Activated naive CD4-positive, alpha-beta T cell treated with anti-CD3 and anti-CD28 coated beads for 36 hours (primary cell): ENCODE measurements at places on chromosomes 12 and 14. TPM values are rescaled to one million over a fixed set of nuclear protein-coding genes. Genes with fewer than 3 reads are reported as not detected.
A peak's percentile ranks its signal among the peaks of the same experiment; 100 is the strongest.

GRCh38 chr14:61444215-61444768, 122.9 kb downstream of the PRKCH start:
- peak; percentile 90 for DNase-seq
- peaks cover 93% of the 10 kb centered on the region for H3K4me1 ChIP-seq
- H3K27ac ChIP-seq, result peak overlapping the region; percentile 96
- H3K4me3 ChIP-seq, result peak overlapping the region; percentile 66
- no peaks in the 10 kb centered on the region for H3K27me3 ChIP-seq
- peaks cover 27% of the 10 kb centered on the region for H3K36me3 ChIP-seq

- H3K27me3 ChIP-seq, result no peaks in the 10 kb centered on the region
- no peak for DNase-seq
- no peak overlapping the region for H3K4me3 ChIP-seq
- no peak overlapping the region for H3K27ac ChIP-seq
- H3K36me3 ChIP-seq, result peaks cover 3% of the 10 kb centered on the region
- H3K4me1 ChIP-seq, result peaks cover 91% of the 10 kb centered on the region
Measured at GRCh38 chr14:68961781-68962584, 17.1 kb downstream of the ACTN1 start.

- no peaks in the 10 kb centered on the region for H3K36me3 ChIP-seq
- H3K4me3 ChIP-seq, result peak overlapping the region; percentile 65
- H3K27me3 ChIP-seq, result peaks cover 47% of the 10 kb centered on the region
- peaks cover 5% of the 10 kb centered on the region for H3K4me1 ChIP-seq
Measured at GRCh38 chr14:76761960-76762410, 717 bp downstream of the VASH1 start.

- no peak for DNase-seq
- peaks cover 2% of the 10 kb centered on the region for H3K4me1 ChIP-seq
- no peak overlapping the region for H3K27ac ChIP-seq
Measured at GRCh38 chr12:88108021-88108420, 33.9 kb downstream of the CEP290 start.

- H3K36me3 ChIP-seq, result no peaks in the 10 kb centered on the region
- H3K4me1 ChIP-seq, result peaks cover 45% of the 10 kb centered on the region
- DNase-seq, result peak; percentile 28
- H3K4me3 ChIP-seq, result peak overlapping the region; percentile 87
- H3K27ac ChIP-seq, result peak overlapping the region; percentile 80
Measured at GRCh38 chr12:101696251-101697196, 916 bp upstream of the CHPT1 start.

- H3K4me1 ChIP-seq, result no peaks in the 10 kb centered on the region
- no peak overlapping the region for H3K27ac ChIP-seq
- DNase-seq, result no peak
- H3K27me3 ChIP-seq, result no peaks in the 10 kb centered on the region
- no peak overlapping the region for H3K4me3 ChIP-seq
Measured at GRCh38 chr12:103379670-103380069, 116.1 kb downstream of the C12orf42 start.

DNA sequence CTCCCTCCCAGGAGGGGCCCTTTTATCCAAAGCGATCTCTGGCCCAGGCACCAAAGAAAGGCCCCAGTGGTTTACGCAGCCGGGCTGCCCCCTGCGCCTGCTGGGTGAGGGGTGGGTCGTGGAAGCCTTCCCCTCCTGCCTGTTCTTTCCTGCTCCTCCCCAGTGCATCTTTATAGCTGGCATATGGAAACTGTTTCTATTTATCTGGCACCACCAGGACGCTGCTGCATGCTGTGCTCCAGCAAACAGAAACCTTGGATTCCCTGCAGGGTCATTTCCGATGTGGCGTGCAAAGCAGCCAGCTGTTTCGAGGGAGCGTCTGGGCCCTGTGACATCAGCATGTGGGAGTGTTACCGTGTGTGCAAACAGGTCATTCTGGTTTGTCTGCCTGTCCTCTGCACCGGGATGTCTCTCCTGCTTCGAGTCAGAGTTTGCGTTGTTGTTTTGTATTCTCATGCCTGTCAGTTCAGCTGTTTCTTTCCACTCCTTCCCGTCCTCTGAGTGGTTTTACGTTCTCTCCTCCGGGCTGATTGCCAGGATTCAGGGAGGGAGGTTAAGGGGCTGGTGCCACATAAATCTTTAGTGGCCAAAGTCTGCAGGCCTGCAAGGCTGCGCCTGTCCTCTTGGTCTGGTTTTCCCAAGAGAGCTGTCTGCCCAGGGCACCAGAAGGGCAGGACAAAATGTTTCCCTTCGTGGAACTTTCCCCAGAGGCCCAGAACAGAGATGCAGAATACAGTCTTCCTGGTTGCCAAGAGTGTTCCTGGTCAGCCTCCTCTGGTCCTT, 24.6 kb downstream of the TPCN1 start:
- no peak for DNase-seq
- H3K4me1 ChIP-seq, result peaks cover 18% of the 10 kb centered on the region
- H3K27ac ChIP-seq, result no peak overlapping the region
- H3K4me3 ChIP-seq, result no peak overlapping the region
- no peaks in the 10 kb centered on the region for H3K27me3 ChIP-seq
- H3K36me3 ChIP-seq, result peaks cover 18% of the 10 kb centered on the region

GRCh38 chr12:1724250-1724649, 33.4 kb downstream of the ADIPOR2 start:
- H3K27ac ChIP-seq, result no peak overlapping the region
- no peak overlapping the region for H3K4me3 ChIP-seq
- peaks cover 24% of the 10 kb centered on the region for H3K4me1 ChIP-seq

DNA sequence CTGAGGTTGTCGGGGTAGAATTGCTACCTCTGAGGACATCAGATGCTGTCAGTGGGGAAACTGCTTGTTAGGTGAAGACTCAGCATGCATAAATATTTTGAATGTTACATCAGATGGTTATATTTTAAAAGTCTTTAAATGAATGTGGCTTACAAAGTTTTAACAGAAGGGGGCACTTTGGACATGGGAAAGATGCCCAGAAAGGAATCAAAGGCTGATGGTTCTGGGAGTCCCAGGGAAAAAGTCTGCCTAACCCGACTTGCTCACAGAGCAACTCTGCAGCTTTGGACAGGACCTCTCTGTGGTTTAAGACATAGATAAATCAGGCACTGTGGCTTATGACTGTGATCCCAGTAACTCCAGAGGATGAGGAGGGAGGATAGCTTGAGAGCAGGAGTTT, 474.9 kb downstream of the ATP23 start:
- no peak for DNase-seq
- H3K4me1 ChIP-seq, result no peaks in the 10 kb centered on the region
- no peaks in the 10 kb centered on the region for H3K36me3 ChIP-seq
- H3K27ac ChIP-seq, result no peak overlapping the region

DNA sequence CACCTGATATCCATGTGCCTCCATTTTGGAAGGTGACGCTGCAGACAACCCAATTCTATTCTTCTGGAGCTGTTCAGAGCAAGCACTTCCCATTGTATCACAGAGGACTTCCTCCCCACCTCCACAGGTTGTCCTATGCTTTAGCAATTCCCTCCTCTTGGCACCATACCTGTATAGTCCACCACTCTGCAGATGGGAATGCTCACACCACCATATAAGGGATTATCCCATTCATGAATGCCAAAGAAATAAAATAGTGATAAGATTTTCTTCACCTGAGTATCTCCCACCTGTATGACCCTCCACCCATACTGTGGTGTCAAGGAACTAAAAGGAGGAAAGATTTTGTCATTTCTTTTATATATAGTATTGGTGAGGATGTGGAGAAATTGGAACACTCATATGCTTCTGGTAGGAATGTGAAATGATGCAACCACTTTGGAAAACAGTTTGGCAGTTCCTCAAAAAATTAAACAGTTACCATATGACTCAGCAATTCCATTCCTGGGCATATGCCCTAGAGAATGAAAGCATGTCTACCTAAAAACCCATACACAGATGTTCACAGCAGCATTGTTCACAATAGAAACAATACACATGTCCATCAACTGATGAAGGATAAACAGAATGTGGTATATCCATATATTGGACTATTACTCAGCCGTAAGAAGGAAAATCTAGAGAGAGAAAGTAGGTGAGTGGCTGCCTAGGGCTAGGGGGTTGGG, 75.2 kb downstream of the FIGNL2 start:
- H3K27ac ChIP-seq, result no peak overlapping the region
- H3K4me1 ChIP-seq, result no peaks in the 10 kb centered on the region
- H3K27me3 ChIP-seq, result no peaks in the 10 kb centered on the region
- no peaks in the 10 kb centered on the region for H3K36me3 ChIP-seq
- H3K4me3 ChIP-seq, result no peak overlapping the region

- no peak for DNase-seq
- H3K27me3 ChIP-seq, result no peaks in the 10 kb centered on the region
- H3K4me1 ChIP-seq, result peaks cover 52% of the 10 kb centered on the region
Measured at GRCh38 chr14:61589691-61590581, 105.4 kb upstream of the HIF1A start.

DNA sequence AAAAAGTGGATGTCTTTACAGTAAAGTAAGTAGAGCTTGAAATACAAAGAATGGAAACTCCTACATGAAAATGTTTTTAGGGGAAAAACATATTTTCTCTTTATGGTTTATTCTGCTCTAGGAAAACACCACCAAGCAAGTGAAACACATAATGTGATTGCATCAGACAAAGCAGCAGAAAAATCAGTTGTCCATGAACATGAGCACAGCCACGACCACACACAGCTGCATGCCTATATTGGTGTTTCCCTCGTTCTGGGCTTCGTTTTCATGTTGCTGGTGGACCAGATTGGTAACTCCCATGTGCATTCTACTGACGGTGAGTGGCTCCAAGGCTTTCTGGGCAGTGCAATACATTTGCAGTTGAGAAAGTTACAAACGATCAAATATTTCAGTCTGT, 42.6 kb upstream of the PLEKHD1 start:
- H3K4me3 ChIP-seq, result peak overlapping the region; percentile 74
- peaks cover 18% of the 10 kb centered on the region for H3K4me1 ChIP-seq
- peak overlapping the region; percentile 54 for H3K27ac ChIP-seq
- peak; percentile 26 for DNase-seq
- peaks cover 31% of the 10 kb centered on the region for H3K36me3 ChIP-seq

DNA sequence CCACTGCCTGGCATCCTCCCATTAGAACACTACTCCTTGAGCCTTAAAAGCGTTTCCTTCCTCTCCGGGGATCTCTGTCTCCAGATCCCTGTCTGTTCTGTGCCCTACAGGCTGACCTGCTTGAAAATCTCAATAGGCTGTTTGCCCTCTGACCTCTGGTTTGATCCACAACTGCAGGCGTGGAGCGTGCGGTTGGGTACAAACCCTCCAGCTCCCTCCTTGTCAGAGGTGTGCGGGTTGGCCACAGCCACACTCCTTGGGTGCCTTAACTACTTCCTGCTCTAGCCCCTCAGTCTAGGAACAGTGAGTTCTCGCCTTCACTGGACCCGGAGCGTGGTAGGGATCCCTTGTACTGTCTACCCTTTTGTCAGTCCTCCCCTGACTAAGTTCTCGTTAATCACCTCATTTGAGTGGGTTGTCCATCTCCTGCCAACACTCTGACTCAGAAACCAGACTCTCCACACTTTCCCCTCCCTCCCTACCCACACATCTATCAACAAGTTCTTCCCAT, 33.1 kb downstream of the CMKLR1 start:
- no peak overlapping the region for H3K27ac ChIP-seq
- no peaks in the 10 kb centered on the region for H3K4me1 ChIP-seq
- DNase-seq, result no peak
- no peaks in the 10 kb centered on the region for H3K36me3 ChIP-seq
- H3K27me3 ChIP-seq, result peaks cover 12% of the 10 kb centered on the region

DNA sequence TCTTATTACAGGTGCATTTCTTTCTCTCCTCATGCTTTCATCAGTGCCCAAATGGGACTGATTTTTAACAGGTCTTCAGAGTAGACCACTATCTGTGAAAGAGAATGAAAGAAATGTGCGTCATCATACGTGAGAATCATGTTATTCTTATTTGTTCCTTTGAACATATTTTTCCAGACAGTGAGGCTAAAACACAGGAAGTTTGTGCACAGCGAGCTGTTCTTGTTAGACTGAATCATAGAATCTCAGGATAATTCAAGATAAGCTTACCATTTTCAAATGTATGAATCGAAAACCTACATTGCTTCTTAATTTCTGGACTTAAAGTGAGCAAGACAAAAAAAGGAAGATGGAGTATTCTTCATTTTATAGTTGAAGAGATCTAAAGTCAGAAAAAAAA, 383.1 kb downstream of the EGLN3 start:
- no peaks in the 10 kb centered on the region for H3K4me1 ChIP-seq
- H3K27ac ChIP-seq, result no peak overlapping the region
- H3K27me3 ChIP-seq, result peaks cover 1% of the 10 kb centered on the region
- no peak for DNase-seq
- no peak overlapping the region for H3K4me3 ChIP-seq
- H3K36me3 ChIP-seq, result no peaks in the 10 kb centered on the region

The PLBD1 gene
- not detected for total RNA-seq

The CRIP2 gene
- not detected for total RNA-seq
